ENCODE measurements at places on chromosomes 2 and 18.

DNA sequence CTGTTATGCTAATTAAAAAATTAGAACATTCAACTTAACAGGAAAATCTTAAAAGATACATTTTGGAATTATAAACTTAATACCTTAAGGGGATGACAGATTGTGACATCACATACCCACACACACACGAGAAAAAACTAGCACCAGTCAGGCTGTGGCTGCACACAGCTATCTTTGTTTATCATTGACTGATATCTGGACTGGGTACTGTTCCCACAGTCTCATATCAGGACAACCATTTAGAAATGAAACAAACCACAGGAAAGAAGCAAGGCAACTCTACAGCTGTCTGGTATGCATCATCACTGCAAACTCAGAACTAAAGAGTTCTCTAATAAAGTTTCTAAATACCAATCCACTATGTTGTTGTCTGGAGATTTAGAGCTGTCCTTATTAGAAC, 210.9 kb upstream of the SMAD7 start:
- peak; percentile 13 for DNase-seq

- no peak for DNase-seq
Measured at GRCh38 chr2:37766106-37766505, 94.7 kb upstream of the CDC42EP3 start.

DNA sequence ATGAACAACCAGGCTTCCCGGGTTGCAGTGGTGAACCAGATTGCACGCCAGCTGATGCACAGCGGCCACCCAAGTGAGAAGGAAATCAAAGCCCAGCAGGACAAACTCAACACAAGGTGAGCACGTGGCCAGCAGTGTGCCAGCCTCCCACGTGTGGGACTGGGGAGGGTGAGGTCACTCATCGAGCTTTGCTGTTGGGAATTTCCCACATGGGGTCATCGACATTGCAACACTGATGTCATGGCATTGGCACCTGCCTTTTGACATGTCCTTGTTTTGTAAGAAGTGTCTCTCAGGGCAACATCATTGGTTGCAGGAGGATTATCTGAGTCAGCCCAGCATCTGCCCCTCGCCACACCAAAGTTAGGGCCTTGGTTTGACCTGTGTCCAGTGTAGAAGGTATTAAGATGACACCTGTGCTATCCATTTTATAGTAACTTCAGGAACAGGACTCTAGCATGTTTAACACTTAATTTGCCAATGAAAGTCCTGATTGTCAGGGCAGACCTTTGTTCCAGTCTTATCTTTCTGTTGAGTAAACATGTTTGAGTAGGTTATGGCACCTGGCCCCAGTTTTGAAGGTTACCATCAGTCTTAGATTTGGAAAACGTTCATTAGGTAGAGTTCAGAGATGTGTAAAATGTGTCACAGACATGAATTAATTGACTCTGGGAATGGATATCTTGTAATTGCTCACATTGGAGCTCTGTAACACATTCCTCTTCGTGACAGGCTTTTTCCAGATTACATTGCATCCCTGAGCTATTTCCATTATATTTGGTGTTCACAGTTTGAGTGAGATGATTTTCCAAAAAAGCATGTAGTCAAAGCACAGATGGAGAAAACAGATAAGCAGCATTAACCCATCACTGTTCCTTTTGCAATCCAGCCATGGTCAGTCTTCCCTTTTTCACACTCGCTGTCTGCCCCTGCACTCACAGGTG, 93.3 kb upstream of the EML6 start:
- no peak for DNase-seq

- DNase-seq, result no peak
Measured at GRCh38 chr2:8679567-8679826, 2.4 kb upstream of the ID2 start.

- no peak for DNase-seq
Measured at GRCh38 chr2:240793313-240794177, 26.5 kb downstream of the KIF1A start.

- no peak for DNase-seq
Measured at GRCh38 chr2:75896779-75897366, 186.2 kb upstream of the GCFC2 start.

- no peak for DNase-seq
Measured at GRCh38 chr2:9637330-9637729, 6.5 kb upstream of the YWHAQ start.

DNA sequence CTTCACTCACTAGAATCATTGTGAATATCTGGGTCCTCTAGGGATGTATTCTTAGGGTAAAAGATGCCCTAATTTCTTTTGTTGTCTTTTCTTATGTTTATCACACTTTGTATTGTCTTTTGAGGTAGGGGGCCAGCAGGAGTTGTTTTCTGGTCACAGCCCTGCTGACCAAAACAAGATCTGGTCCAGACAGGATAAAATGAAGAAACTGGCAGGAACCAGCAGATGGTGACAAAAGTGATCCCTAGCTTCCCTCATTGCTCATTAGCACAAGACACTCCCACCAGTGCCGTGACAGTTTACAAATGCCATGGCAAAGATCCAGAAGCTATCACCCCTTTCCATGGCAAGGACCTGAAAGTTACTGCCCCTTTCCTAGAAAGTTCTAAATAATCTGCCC, 81.7 kb upstream of the CCDC85A start:
- DNase-seq, result no peak

DNA sequence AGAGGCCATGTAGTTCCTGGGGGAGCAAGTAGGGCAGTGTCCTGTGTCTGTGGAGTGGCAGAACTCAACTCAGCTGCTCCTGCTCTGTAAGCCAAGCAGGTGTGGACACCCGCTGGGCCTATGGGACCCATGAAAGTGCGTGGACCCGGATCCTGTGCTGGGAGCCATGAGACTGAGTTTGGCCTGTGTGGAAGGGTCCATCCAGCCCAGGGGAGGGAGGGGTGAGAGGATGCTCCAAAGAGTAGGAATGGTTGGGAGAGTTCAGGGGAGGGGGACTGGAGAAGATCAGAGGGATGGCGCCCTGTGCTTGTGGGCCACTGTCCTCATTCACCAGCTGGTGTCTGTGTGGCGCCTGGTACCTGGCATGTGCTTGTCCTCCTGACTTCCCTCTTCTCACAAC, 226.4 kb upstream of the HS6ST1 start:
- no peak for DNase-seq

DNA sequence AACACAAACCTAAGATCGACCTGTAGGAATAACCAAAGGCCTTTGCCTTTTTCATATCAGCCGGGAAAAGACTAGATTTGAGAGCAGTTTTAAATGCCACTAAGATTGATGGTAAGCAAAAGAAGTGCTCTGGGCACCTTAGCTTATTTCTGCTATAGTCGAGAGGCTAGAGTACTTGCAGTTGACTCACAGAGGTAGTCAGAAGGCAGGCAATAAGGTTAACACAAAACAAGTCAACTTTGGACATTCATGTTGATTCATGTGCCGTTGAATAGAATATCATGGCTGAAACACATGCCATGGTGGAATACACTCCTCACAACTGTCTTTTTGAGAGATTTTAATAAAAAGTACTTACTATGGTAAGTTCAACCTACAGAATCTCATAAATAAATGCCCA, 507.6 kb downstream of the ZEB2 start:
- DNase-seq, result no peak

- DNase-seq, result no peak
Measured at GRCh38 chr2:241201445-241202267, 13.2 kb downstream of the ANO7 start.

DNA sequence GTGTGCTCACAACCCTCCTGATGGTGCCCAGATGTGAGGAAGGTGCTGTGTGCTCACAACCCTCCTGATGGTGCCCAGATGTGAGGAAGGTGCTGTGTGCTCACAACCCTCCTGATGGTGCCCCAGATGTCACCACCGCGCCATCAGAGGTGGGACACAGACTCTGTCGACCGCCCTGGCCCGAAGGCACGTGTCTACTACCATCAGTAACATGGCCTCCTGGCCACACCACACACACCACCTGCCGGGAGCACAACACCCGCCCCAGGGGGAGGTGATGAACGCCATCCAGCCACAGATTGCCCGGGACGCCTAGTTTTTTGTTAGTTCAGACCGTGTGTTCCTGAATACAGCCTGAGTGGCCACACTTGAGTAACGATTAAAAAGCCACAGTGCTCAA, 24.5 kb downstream of the HDAC4 start:
- DNase-seq, result no peak

- DNase-seq, result no peak
Measured at GRCh38 chr2:157470321-157470720, 26.4 kb upstream of the CYTIP start.

DNA sequence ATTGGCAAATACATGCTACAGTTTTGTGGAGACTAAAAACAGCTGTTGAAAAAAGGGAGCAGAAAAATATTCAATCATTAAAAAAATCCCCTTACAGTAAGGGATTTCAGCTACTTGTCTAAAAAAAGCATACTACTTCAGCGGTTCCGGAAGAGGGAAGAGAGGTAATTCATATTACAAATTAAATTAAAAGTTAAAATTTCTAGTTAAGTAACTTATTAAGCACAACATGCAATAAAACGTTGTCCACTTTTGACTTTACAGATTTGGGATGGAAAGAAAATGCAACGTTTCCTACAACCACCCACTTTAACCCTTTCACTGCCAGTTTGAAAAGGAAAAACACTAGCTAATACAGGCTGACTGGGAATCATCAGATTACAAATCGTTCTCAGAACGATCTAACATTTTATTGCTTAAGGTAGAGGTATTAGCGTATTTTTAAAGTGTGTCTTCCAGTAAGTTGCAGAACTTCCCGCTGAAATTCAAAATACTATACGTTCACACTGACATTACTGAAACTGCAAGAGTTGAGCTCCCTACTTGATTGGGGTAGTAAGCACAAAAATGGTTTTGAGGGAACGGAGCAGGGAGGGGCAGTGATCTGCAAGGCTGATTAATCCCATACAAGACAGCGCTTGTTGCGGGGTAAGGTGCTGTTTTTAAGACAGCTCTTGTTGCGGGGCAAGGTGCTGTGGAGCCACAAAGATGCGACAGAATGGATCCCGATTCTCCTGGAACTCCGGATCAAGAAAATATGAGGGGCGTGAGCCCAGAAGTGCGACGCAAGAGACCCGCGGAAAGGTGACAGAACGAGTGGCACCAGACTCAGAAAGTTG, 743 bp downstream of the HADHA start:
- DNase-seq, result no peak

DNA sequence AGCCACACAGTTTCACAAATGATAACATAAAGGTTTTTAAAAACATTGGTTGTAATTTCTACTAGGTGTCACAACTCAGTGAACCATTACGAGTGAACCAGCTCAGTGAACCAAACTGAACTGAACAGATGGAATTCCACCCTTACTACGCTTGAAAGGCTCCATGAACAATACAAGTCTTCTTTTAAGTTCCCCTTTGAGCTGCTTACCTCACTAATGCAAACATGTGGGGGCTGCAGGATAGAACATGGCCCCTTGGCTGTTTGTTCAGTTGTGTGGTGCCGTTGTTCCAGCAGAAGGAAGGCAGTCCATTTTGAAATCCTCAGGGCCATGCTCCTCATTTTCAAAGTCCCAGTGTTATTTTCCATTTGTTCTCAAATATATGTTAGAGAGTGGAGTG, 30.7 kb upstream of the KLHL14 start:
- no peak for DNase-seq

DNA sequence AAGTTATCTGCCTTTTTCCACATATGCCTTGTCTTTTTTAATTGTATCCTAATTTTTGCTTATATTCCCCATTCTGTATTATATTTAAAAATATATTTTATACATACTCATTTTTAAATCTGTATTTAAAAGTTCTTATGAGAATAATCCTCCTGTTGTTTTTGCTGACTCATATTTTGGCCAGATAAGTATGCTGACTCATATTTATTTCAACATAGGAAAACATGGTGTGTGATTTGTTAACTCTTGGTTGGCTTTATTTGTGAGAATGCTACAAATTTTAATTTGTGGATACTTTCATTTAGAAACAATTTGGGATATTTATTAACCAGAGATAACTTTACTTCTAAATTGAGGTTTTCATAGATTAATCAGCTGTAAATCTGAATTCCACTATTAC, 587.7 kb downstream of the CPS1 start:
- no peak for DNase-seq

- no peak for DNase-seq
Measured at GRCh38 chr2:40276076-40276475, 175.8 kb downstream of the SLC8A1 start.

- DNase-seq, result no peak
Measured at GRCh38 chr18:63069496-63069895, 250.1 kb downstream of the BCL2 start.

GRCh38 chr18:30163573-30163972, 879.0 kb downstream of the DSC3 start:
- DNase-seq, result no peak
